ENCODE measurements at places on chromosomes 1 and 21.

GRCh38 chr1:31652891-31653499 is 8.3 kb upstream of the PEF1 start:
- no peak for DNase-seq

DNA sequence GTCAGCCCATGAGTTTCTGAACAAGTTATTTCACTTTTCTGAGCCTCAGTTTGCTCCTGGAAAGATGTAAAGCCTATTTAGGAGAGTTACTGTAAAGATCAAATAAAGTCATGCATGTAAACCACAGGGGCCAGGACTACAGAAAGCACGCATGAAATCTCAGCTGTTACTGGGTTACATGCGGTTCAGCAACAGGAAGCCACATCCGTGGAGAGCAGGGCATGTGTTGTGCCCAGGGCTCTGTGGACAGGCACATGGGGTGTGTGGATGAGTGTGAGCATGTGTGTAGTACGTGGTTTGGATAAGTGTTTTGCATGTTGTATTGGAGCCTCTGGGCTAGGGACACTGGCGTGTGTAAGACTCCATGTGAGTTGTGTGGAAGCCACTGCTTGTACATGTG is 2.2 kb upstream of the EPHA2 start:
- DNase-seq = no peak

GRCh38 chr1:17016317-17016661 is 4.6 kb upstream of the ATP13A2 start:
- DNase-seq = no peak

GRCh38 chr1:153251562-153251961 is 7.9 kb upstream of the LORICRIN start:
- no peak for DNase-seq

DNA sequence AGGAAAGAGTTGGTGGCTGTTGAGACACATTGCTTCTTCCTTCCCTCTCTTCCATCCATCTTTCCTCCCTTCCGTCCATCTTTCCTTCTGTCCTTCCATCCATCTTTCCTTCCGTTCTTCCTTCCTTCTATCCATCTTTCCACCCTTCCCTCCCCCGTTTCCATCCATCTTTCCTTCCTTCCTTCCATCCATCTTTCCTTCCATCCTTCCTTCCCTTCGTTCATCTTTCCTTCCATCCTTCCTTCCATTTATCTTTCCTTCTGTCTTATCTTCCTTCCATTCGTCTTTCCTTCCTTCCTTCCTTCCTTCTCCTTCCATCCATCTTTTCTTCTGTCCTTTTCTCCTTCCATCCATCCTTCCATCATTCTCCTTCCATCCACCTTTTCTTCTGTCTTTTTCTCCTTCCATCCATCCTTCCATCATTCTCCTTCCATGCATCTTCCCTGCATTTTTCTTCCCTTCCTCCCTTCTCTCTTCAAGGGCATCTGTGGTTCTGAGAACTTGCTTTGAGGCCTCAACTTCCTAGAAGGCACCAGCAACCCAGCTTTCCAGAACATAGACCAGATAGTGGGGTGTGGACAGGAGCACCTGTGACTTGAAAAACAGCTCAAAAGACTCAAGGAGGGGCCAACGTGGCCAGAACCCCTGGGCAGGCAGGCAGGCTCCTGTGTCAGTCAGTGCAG is 48.9 kb upstream of the SELENON start:
- no peak for DNase-seq

DNA sequence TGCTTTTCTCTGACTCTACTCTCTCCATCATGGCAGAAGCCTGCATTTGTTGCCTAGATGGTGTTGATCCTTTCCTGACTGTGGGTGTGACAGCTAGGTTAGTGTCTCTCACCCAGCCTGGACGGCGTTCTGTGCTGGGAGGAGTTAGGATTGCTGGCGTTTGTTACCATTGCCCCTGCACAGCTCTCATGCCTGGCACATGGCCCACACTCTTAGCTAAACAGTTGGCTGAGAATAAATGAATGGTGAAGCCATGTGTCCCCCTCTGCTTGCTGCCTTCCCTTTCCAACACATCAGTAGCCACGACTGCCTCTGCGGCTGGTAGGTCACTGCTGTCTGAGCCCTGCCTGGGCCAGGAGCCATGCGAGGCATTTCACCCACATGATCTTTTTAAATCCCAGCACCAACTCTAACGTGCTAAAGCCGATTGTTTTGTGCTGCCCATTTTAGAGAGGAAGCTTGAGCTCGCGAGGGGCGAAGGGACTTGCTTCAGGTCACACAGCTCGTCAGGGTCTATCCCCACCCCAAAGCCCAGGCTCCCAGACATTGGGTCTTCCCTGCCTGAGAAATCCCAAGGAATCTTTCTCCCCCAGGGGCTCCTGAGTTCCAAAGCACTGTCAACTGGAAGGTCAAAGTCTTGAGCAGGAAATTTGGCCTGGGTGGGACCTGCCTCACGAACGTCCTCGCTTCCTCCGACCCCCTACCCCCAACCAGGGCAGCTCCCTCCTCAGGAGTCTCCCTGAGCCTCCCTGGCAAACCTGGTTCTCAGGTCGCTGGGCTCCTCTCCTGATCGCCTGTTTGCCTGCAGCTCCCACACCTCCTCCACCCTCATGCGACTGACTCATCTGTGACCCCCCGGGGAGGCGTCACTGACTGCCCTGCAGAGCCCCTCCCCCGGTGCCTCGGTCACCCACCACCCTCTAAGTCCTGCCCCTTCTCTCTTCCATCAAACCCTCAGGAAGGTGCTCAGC is 271.7 kb upstream of the C1orf174 start:
- no peak for DNase-seq

- peak; percentile 4 for DNase-seq
These were observed 30.2 kb downstream of the NDC1 start for GRCh38 chr1:53807916-53808315.

DNA sequence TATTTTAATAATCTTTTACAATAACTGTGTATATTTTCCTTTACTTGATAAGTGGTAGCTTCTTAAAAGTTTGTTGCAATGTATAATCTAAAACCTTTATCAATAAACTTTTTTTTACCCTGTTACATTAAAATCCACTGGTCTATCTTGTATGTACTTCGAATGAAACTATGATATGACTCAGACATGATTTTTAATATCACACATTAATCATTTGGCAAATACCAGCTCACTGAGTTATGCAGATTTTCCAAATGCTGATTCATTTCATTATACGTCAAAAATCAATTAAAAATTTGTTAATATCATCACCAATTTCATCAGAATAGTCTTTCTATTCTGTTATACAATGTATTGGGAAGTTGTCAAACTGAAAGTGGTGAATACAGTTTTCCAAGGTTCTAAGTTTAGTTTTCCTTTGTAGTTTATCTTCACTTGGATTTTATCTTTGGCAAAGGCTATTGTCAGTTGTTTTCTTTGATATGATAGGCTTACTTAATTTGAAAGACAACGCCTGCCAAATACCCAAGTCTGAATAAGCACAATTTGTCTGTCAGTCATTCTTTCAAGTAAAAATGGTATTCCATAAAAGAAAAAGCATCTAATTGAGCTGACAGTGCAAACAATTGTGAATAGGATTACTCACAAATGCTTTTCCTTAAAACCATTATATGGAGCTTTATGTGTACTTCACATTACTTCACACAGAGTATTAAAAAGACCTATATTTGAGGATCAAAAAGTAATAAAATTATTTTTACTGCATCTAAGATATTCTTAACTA is 127.0 kb downstream of the NME7 start:
- DNase-seq = no peak

GRCh38 chr1:208240662-208241355 is 3.4 kb downstream of the PLXNA2 start:
- no peak for DNase-seq

- DNase-seq = no peak
These were observed 218.0 kb upstream of the KIAA0040 start for GRCh38 chr1:175410560-175410959.

GRCh38 chr21:39788383-39788782 is 43.4 kb downstream of the IGSF5 start:
- DNase-seq = peak; percentile 14

DNA sequence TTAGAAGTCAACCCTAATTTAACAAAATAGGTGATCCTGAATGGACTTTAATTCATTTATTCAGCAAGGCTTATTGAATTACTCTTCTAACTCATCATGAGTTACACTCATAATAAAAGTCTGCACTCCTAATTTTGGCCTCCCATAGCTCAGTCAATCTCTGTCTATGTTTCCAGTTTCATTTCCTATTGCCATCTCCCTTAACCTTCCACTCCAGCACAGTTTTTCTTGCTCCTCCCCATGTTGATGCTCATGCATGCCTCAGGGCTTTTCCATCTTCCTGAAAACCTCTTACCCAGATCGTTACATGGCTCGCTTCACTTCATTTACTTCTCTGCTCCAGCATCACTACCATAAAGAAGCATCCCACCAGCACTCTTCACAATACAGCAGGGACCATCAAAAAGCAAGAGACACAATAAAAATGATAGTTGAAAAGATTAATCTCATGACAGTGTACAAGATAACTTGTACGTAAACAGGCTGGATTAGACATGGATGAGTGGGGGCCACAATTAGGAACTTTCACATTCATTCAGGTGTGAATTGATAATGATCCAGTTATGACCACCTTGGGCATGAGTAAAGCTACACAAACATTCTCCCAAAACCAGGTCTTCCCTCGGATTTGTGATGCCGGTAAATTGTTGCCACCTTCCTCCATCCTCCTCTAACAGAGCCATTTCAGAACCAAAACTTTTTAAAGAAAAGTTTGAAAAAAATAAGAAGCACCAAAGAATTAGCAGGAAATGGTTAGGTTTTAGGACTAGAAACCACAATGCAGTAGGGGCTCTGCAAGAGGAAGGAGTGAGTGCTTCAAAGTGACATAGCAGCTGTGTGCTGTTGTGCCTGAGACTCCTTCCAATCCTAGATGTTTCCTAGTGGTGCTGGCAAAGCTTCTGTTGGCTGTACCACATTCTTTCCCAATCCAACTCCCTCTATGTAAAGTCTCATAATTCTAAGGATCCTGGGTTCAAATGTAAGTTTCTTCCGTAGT is 89.8 kb downstream of the OLFML2B start:
- no peak for DNase-seq

GRCh38 chr1:51568231-51568935 is 48.5 kb upstream of the OSBPL9 start:
- no peak for DNase-seq

DNA sequence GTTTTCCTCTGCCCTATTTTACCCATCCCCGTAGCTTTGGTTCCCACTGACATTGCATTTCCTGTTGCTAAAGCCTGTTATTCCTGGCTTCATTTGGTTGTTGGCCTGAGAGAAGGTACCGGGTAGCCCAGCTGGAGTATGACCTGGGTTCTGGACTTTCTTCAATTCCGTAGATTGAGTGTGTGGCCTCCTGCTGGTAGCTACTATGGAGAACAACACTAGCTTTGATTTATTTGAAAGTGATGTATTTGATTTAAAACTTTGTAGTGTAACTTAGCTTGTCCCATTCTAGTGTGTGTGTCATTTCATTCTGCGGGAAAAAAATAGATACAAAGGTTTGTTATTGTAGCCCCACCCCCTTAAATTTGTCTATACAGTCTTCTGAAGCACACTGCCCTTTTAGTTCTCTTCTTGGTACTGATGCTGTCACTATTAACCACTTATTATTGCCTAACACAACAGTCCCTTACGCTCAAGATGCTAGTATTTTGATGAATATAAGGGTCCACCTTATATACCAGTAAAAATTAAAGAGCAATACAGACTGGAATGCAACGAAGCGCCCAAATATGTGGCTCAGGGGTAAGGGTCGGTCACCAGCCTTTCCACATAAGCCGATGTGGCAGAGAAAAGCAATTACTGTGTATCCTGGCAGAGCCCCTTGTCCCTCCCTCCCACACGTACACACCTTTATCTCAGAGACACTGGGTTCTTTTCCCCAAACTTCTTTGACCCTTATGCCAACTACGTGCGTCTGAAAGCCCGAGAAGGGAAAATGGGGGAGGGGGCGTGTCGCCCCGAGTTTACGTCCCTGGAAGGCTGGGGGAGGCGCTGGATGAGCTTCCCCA is 643 bp upstream of the MOV10 start:
- peak; percentile 58 for DNase-seq

DNA sequence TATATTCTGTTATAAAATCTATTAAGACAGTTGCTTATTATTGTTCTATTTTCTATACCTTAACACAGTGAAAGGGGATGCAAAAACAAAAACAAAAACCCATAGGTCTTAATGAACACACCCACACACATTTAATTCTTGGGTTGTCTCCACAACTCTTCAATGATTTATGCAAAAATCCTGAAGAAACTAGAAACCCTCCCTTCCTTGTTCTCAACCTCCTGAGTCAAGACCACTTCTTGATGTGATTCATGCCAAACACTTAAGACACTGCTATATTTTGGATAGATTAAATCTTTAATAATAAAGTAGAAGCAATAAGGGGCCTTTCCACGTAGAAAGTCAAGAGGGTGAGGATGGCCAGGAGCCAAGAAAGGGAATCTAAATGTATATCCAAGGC is 23.4 kb downstream of the SCAF4 start:
- DNase-seq = no peak

GRCh38 chr1:16146279-16147155 is 9.4 kb downstream of the EPHA2 start:
- DNase-seq = no peak

- DNase-seq = no peak
These were observed 69.7 kb downstream of the ADSS2 start for GRCh38 chr1:244381878-244382565.

- DNase-seq = no peak
These were observed 53.7 kb downstream of the KCNJ6 start for GRCh38 chr21:37862536-37862935.

DNA sequence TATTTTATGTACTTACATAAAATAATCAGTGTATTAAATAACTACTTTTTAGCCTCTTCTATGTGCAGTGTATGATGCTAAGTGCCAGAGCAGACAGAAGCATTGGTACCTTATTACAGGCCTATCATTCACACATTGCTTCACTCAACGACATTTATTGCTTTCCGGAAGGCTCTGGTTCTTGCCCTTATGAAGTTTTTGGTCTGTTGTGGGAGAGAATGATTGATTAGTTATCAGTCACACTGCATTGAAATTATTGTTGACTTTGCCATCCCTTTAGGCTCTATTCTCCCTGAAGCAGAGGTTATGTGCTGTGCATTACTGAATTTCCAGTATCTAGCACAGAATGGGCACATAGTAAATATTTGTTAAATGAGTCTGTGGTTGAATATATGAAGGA is 178.0 kb downstream of the HHAT start:
- DNase-seq = no peak

- DNase-seq = no peak
These were observed 675 bp downstream of the MYSM1 start for GRCh38 chr1:58699011-58699762.

- DNase-seq = no peak
These were observed 202.6 kb downstream of the APP start for GRCh38 chr21:25967901-25968438.

GRCh38 chr1:64664299-64664698 is 80.6 kb upstream of the RAVER2 start:
- DNase-seq = no peak

DNA sequence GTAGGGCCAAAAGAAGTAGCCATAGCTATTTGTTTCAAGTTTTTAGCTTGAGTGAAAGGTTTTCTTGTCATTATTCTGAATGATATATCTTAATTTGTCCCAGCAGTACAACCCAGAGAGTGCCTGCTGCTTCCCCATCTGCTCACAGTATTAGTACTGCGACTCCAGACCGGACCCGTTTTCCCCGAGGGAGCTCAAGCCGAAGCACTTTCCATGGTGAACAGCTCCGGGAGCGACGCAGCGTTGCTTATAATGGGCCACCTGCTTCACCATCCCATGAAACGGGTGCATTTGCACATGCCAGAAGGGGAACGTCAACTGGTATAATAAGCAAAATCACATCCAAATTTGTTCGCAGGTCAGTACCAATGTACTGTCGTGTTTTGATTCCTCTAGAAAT is 37.2 kb upstream of the C1orf115 start:
- DNase-seq = no peak
